ENCODE measurements at places on chromosomes 6 and 20.

- no peak for DNase-seq
These were observed 204.6 kb upstream of the HEY2 start for GRCh38 chr6:125544819-125545218.

DNA sequence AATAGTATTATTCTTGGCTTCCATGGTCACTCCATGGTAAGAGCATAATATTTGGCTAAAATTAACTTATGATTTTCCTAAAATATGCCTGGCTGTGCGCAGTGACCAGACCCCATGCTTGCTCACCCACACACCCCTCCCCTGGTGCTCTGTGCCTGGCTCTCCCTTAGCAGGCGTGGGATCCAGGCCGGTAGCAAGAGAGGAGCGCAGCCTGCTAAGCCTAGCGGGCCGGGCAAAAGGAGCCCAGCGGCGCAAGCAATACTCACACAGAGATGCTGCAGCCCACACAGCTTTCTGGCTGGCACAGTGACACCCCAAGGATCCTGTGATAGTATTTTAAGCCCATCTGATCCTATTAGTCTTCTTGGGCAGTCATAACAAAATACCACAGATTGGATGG is 79.8 kb upstream of the EYS start:
- no peak for DNase-seq

GRCh38 chr20:2460752-2461424 is 9.7 kb downstream of the SNRPB start:
- DNase-seq: no peak

GRCh38 chr20:17189976-17190695 is 36.7 kb upstream of the PCSK2 start:
- DNase-seq: no peak

DNA sequence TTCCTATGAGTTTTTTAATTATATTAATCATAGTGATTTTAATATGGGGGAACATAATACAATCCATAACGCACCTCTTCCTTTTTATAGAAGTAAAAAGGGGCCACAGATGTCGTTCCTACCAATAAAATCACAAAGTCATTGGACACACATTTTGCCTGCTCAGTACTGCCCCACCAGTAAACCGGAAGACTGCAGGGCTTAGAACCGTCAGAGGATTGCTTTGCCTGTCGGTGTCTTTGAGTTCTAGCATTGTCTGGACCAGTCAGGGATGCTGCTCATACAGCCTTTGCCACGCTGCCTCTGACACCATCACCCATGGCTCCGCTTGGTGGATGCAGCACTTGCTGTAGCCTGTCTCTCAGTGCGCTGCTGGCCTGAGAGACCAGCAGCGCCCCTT is 853.6 kb downstream of the C6orf118 start:
- no peak for DNase-seq

DNA sequence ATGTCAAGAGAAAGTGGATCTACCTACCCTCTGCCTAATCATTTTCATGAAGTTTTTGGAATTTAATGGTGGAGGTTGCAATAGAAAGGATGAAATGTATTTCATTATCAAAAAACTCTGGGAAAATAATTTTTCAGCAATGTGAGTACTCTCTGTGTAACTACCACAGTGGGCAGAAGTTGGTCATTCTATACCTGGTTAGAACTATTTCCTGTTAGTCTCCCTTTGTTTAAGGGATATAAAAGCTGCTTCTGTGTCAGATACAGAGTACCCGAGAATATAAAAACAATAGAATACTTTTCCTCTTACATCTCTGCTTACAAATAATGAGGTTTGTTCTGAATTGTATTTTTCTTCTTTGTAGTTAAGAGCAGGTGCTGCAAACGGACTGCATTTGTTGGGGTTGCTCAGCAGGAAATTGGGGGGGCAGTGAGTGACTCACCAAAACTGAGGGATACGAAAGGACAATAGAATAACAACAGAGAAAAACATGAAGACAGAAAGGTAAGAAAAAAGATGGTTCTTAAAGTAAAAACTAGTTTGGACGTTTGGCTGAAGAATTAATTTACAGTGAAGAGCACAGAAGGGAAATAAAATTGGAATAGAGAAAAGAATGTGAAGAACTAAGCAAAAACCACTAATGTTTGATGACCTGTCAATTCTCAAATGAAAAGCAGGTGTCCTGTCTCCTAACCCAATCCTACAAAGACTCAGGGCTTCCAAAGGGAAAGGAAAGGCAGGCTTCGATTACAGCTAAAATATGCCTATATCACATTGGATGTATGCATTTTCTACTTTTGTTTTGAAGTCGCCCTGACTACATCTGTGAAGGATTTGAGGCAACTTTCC is 703.1 kb downstream of the RFPL4B start:
- no peak for DNase-seq

DNA sequence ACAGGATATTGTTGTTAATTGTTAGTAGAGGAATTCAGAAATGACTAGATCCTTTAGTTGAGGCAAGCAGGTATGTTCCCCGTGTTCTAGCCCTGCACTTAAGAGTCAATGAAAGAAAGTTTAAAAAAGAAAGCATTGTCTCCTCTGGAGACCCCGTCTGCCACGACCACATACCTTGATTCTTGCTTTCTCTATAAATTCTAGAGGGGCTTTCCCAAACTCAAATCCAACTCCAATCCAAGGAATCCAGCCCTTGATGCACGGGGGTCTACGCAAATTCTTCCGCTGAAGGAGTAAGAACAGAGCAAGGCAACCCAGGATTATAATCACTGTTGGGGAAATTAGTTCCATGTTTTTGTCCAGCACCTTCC is 401 bp downstream of the CYP39A1 start:
- DNase-seq: no peak

Data from KBM-7 (cell line).